ENCODE measurements at places on chromosomes 4 and X.

- no peak for DNase-seq
Observed at GRCh38 chr4:184782731-184783373, 42.9 kb downstream of the ACSL1 start.

DNA sequence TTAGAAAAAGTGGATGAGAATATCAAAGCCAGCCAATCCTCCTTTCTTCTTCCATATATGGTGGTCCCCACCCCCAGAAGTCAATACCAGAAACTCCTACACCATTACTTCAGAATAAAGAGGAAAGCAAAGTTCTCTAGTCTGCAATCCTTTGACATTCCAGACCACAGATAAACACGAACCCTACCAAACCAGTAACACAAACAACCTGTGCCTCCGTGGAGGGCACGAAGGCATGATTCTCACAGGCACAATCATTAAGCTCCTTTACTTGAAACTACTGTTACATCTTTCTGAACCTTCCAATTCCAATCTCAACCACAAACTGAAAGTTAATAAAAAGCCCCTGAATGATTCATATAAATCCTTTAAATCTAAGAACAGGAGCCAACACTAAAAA lies 16.3 kb downstream of the MAML3 start:
- DNase-seq: no peak

GRCh38 chr4:115454228-115454627 lies 340.8 kb upstream of the NDST4 start:
- DNase-seq: no peak

DNA sequence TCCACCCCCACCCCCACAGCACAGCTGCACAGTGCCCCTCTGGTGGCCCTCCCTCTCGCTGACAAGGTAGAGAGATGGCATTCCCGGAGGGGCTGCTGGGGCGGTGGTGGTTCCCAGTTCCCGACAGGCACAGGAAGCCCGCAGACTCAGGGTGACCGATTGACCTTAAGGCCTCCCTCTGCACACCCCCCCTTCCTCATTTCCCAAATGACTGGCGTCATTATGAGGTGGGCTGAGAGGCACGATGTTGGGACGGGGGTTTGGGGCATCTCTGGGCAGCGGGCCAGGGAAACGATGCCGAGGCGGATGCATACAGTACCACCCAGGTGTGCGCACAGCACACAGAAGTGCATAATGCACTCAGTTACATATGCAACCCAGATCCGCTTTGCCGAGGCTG lies 3.5 kb upstream of the TIMP1 start:
- no peak for DNase-seq

DNA sequence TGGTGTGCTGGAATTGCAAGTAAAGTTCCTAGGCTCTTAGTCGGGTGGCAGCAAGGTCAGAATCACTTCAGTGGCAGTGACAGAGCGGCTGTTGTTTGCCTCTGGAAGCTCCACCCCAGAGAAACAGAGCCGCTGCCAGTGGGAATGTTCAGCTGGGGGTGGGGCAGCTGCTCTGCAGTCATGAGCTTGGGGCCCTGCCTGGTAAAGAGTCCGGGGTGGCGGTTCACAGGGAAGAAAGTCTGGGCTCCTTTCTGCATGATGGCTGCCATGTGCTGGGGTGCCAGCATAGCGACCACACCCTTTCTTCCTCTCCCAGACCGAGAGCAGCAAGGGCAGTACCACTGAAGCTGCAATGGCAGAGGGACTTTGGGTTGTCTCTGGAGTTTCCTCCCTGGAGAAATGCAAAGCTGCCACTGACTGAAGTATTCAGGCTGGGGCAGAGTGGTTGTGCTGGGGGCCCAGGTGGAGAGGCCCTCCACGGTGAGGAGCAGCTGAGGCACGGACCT lies 108.8 kb upstream of the CENPE start:
- peak; percentile 2 for DNase-seq

DNA sequence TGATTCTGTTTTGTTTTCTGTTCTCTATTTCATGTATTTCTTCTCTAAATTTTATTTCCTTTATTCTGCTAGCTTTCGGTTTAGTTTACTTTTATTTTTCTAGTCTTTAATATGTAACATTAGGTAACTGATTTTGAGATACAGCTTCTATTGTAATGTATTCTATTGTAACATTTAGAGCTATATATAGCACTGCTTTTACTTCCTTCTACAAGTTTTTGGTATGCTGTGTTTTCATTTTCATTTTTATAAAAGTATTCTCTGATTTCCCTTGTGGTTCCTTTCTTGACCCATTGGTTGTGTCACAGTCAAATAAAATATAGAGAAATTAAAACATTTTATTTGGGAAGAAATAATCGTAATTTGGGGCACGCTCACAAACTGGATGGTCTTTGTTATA lies 13.9 kb upstream of the CT47A1 start:
- no peak for DNase-seq

- no peak for DNase-seq
Observed at GRCh38 chr4:127667772-127668171, 35.0 kb downstream of the INTU start.

- DNase-seq: no peak
Observed at GRCh38 chr4:151599863-151600262, 160.9 kb downstream of the GATB start.

DNA sequence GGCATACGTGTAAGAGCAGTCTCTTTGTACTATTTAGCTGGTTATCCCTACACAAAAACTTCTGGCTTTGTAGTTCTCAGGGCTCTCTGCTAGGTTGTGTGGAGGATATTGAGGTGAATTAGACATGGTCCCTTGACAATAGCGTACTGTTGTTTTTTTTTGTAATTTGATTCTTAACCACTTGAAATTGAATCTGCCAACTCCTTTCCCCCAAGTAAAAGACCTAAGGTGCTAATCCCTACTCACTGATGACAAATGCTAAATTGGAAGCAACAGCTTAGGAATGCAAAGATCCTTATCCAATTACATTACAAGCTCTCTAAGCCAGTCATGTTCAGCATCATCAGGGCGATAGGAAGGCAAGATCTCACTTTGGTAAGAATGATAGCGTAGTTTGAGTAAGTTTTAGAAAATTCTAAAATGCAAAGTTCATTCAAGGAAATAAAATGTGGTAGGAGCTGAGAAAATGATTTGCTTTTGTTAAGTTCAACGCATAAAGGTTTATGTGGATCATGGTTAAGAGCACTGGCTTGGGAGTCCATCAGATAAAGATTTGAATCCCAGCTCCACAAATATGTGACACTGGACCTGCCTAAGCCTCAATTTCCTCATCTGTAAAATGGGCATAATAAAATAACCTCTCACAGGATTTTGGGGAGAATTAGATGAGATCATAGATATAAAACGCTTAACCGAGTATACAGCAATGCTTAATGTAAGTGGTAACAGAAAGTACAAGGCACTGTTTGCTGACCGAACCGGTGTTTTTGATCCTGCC lies 39.3 kb downstream of the DOCK11 start:
- DNase-seq: no peak

DNA sequence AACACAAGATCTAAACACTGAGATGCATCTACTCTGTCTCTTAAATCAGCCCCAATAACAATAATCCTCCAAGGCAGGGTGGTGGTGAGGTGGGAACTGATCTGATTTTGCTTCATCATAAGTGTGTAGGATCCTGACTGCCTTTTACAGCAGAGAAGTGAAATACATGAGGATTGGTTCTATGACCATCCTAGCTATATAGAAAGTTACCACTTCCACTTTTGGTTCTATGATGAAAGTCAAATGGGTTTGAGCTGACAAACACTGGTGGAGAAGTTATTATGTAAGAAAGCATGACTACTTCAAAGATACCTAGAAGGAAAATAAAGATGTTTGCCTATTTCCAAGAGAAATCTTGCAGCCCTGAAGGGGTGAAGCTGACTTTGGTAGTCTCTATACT lies 181.6 kb downstream of the NKX6-1 start:
- no peak for DNase-seq

DNA sequence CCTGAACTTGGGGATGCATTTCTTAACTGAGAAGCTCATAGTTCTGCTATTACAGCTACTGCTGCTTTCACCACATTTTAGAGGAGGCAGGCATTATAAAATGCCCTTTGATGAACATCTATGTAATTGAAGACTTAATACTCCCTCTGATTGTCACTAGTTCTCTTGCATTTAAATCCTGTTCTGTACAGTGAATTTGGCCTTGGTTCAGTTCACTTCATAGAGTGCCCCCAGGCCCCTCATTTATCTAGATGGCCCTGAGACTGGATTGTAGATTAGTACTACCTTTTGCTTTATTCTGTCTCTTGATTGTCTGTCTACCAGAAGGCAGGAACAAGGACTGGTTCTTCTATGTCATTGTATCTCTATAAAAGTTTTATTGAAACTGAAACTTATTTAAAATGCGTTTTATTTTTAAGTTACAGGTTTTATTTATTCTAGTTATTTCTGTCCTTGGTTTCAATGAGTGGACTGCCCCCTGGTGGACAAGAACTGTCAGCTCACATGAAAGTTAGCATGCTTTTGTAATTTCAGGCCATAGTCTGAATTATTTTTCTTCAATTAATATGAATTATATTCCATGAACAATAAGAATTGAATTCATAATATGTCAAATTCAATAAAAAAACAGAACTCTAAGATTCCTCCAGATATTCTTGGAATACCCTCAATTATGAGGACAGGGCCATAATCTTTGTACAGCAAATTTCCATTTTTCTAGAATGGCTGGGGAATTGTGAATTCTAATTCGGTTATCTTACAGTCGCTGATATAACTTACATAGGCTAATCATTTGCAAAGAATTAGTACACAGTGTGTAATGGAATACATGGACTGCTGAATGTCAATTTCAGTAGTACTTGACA lies 47.2 kb upstream of the TMEM33 start:
- DNase-seq: peak; percentile 13

DNA sequence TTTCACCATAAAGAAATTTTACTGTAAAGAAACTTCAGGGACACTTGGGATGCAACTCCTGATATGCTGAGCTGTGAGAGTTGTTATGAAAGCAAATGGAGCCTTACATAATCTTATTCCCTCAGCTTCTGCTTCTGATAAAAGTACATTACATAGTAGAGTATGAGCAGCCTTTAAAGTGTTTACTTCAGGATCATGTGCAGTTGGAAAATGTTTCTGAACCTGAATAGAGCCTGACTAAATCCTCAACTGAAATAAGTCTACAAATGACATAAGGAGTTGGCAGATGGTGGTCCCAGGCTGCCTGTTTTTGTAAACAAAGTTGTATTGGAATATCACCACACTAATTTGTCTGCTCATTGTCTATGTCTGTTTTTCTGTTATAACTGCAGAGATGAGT lies 19.3 kb downstream of the RASSF6 start:
- DNase-seq: no peak

GRCh38 chr4:69859140-69859685 lies 732 bp downstream of the SULT1E1 start:
- DNase-seq: no peak

GRCh38 chrX:30653415-30654131 lies at the start of gene GK:
GK (plus strand) TSS chrX:30653423; CDS start chrX:30653538, 115 bp downstream.
- DNase-seq: peak; percentile 2

GRCh38 chrX:70675284-70675683 lies 230.6 kb downstream of the DLG3 start:
- no peak for DNase-seq

DNA sequence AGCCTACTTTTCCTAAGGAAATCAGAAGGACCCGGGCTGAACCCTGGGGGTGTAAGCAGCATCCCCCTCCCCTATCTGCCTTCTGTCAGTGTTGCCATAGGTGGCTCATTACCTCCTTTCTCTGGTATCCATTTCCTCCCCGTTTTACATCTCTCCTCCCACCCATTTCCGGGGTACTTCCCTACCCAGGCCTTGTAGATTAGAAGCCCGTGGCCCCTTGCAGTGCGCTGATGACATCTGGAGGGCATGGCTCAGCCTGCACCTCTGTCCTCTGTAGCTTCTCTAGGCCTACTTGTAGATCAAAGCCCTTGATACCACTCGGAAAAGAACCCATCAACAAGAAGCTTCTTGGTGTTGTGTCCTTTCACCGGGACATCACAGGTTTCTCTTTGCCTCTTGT lies 71.8 kb downstream of the NBDY start:
- no peak for DNase-seq

DNA sequence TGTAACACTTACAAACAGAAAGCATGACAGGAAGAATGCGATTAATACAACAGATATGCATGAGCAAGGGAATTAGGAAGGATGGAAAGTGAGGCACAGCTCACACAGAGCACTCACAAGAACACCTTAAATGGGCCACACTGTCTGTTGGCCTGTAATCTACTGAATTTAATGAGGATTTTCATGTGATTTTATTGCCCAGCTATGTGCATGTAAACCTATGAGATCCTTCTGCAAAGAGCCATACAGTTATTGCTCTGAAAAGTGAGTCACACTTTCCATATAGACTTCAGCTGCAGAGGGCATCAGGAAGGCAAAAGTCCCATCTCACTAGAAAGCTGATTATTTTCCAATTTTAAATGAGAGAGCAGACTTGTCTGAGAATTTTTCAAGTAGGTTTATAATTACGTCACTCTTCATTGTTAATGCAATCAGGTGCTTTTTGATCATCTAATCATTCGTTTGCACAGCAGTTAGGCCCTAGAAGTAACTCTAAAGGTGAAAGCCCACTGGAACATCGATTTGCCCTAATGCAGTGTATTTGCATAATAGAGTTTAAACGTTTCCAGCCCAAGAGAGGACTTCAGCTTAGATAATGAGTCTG lies 832.7 kb upstream of the INTU start:
- peak; percentile 0 for DNase-seq

DNA sequence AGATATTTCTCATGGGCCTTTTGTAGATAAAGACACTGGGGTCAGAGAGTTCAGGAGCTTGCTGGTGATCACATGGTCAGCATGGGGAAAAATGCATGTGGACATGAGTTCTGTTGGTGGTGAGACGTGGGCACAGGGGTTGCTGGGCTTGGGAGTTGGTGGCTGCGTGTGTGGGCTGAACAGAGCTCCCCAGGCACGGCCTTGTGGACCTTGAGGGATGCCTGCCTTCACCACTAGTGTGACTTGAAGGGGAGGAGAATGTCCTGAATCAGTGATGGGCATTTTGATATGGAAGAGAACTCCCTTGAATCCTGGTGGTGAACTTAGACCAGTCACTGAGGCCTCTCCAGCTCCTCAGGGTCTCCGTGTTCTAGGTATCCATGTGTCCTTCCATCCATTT lies 8.9 kb downstream of the CD99 start:
- no peak for DNase-seq
